ENCODE measurements at places on chromosomes 6 and 20.

DNA sequence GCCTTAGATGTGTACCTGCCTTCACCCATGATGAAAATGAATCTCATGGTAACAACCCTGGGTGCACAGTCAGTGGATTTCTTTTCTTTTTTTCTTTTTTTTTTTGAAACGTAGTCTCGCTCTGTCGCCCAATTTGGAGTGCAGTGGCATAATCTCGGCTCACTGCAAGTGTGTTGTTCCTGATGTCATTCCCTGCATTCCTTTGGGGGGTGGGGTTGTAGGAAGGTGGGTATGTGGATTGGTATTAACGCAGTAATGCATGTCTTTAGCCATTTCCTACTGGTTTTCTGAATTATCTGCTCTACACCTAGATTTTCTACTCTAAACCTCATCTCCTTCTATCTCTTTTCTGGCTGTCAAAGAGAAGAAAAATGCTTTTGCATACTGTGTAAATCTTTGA, 146.6 kb downstream of the RNF144B start:
- DNase-seq: no peak

- DNase-seq: no peak
Measured at GRCh38 chr6:154466139-154466538, 44.3 kb downstream of the CNKSR3 start.

GRCh38 chr6:130978660-130979396, 84.2 kb downstream of the EPB41L2 start:
- no peak for DNase-seq

DNA sequence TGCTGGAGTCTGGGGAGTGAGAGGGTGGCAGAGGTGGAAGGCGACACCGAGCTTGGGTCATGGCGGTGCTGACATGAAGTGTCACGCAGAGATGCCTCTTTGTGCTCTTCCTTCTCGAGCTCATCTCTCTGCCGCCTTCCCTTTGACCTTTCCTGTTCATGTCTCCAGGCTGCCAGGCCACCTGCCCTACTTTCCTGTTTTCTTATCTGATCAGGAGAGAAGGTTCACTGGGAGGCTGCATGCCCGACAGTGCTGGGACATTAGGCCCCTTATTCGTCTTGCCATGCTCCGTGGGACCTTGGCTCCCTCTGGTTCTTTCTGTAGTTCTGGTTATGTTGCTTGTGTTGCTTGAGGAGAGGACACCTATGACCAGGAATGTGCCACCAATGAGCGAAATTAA, 33.2 kb downstream of the CST8 start:
- DNase-seq: no peak

GRCh38 chr6:31287619-31288018, 15.7 kb upstream of the HLA-C start:
- no peak for DNase-seq

- peak; percentile 10 for DNase-seq
Measured at GRCh38 chr6:52512199-52512598, 64.7 kb downstream of the TRAM2 start.

DNA sequence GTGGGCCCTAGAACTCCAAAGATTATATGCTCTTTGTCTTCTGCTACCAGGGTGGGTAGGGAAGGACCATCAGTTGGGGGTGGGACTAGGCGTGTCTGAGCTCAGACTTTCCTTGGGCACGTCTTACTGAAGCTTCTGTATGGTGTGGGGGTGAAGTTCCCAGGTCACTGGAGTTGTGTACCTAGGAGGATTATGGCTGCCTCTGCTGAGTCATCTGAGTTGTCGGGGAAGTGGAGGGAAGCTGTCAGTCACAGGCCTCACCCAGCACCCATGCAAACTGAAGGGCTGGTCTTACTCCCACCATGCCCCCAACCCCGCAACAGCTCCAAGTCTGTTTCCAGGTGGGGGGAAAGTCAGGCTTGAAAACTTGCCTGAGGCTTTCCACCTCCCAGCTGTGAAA, 90.1 kb downstream of the LPA start:
- DNase-seq: no peak

GRCh38 chr6:28124350-28124970, at the start of gene ZSCAN16:
TSS of gene ZSCAN16 (plus strand) at chr6:28124609. CDS start at chr6:28125444, 835 bp downstream.
- DNase-seq: peak; percentile 82

DNA sequence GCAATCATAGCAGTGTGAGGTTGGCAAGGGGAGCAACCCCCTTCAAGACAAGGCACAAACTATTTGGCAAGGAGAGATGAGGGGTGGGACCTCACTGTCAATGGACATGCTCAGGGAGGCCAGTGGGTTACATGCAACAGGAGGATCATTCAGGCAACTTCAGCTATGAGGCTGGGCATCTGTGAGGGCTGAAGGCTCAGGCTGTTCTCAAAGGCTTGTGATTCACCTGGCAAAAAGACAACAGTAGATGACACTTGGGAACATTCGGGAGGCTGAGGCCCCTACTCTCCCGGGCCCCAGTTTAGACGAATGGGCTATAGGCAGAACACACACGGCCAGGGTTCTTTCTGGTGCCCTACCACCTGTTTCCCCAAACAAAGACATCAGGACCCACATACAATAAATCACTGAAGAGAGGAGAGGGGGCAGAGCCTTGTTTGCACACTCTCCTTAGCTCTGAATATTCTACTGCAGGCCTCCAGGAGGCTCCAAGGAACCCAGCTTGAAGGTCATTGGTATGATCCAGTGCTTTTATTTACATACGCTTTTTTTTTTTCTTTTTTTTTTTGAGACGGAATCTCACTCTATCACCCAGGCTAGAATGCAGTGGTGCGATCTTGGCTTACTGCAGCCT, 7.9 kb downstream of the TUBB start:
- no peak for DNase-seq

DNA sequence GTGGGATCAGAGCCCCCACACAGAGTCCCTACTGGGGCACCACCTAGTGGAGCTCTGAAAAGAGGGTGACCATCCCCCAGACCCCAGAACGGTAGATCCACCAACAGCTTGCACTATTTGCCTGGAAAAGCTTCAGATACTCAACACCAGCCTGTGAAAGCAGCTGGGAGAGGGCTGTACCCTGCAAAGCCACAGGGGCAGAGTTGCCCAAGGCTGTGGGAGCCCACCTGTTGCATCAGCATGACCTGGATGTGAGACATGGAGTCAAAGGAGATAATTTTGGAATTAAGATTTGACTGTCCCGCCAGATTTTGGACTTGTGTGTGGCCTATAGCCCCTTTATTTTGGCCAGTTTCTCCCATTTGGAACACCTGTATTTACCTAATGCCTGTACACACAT, 260.4 kb downstream of the TBX18 start:
- no peak for DNase-seq

GRCh38 chr6:43780941-43781928, 11.2 kb downstream of the VEGFA start:
- no peak for DNase-seq

GRCh38 chr6:38933426-38933825, 115.2 kb upstream of the GLP1R start:
- peak; percentile 22 for DNase-seq

DNA sequence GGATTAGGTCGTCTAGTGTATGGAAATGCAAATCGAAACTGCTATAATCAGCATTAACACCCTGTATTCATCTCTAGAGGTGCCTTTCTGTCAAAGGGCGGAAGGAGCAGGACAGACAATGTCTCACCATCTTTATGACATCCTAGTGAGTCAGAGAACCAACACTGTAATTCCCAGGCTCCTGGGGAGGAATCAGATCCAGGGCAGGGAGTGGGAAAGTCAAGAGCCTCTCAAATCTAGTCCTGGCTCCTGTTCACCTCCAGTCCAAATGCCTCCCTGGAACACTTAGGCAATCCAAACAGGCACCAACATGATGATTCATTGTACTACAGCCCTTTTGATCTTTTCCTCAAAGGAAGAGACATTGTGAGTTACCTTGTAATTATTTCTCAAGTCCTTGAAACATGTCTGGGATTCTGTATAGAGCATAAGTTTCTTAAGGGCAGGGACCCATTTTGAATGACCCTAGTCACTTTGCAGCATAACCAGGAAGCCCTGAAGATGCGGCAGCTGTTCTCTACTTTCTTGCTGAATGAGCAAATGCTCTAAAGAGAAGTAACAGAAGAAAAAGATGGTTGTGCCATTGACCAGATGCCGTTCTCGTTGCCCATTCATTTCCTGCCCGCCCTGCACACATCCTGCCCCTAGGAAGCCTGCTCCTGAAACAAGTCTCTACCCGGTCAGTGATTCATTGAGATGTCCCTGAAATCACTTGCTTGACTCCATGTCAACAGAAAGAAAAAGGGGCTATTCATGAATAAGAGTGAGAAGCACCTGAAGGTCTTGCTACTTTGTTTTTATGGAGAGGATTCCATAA, 112.8 kb upstream of the JARID2 start:
- DNase-seq: peak; percentile 95

All from HCT116 (cell line).